GM04504 (cell line): ENCODE measurements at places on chromosomes 1 and 21.

DNA sequence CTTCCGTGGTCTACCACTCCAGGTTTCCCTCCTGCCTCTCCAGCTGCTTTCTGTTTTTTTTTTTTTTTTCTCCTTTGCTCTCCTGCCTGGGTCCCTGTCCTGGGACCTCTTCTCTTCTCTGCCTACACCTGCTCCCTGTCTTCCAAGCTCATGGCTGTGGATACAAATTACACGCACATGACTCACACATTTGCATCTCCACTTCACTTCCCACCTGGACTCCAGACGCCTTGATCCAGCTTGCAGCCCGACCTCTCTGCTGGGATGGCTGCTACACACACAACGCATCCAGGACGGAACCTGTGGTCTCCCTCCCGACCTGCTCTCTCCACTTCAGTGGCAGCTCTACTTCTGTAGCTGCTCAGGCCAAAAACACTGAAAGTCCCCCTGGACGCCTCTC lies 44.4 kb upstream of the B3GALT5 start:
- DNase-seq: no peak

DNA sequence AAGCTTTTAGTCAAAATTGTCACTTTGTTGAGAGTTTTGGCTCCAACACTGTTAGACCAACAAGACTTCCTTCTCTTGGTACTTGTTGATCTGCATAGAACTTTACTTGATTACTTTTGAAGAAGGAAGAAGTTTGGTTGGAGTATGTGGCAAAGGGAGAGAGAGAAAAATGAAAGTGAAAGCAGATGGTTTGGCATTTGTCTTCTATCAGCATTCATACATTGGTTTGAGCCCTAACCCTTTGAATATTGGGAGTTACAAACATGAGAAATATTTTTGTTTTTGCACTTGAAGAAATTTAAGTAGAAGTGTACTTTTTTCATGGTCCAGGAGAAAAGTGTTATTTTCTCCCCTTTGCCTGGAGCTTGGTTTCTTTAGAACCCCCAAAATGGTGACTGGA lies 169.8 kb downstream of the ADGRL4 start:
- no peak for DNase-seq

GRCh38 chr21:28827422-28827821 lies 165.3 kb downstream of the LTN1 start:
- no peak for DNase-seq

GRCh38 chr1:208808301-208808700 lies 564.1 kb upstream of the PLXNA2 start:
- no peak for DNase-seq
